ENCODE measurements at places on chromosomes 2 and 18.

GRCh38 chr2:19577723-19578122 is 219.3 kb upstream of the OSR1 start:
- no peak for DNase-seq

- DNase-seq = no peak
These were observed 194.5 kb upstream of the SPOPL start for GRCh38 chr2:138307099-138307498.

- DNase-seq = no peak
These were observed 139.7 kb downstream of the BCL11A start for GRCh38 chr2:60413814-60414168.

DNA sequence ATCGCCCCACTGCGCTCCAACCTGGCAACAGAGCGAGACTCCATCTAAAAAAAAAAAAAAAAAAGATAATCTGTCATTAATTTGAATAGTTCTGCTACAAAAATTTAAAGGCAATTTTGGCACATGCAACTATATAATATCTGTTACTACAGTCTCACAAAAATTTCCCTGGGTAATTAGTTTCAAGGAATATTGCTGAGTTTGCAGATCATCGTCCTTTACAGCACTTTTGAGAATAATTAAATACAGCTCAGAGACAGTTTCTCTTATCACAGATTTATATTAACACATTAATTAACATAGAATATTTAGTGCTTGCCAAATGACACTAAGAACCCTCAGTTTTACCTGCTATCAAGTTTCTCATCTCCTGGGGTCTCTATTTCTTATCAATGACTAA is 540.4 kb upstream of the ZNF804A start:
- no peak for DNase-seq

GRCh38 chr2:1014802-1015201 is 64.2 kb downstream of the SNTG2 start:
- DNase-seq = no peak

- no peak for DNase-seq
These were observed 106.4 kb downstream of the KCNH7 start for GRCh38 chr2:162731917-162732804.

DNA sequence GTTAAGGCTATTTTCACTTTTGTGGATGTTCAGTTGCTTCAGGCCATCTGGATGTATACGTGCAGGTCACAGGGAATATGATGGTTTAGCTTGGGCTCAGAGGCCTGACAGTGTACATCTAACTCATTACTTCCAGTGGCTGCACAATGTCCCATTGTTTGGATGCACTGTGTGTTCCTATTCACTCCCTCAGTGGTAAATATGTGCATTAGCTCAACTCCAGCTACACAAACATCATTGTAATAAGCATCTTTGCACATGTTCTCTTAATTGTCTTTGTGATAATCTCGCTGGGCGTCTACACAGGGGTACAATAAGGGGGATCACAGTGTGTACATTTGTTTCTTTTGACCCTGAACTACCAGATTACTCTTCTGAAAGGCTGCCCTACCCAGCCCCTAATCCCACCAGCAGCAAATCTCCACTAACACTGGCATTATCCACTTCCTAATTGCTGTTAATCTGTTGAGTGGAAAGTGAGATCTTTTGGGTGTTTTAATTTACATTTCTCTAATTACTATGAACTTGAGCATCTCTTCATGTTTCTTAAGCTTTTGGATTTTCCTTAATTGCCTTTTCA is 56.1 kb upstream of the POLE4 start:
- DNase-seq = no peak

GRCh38 chr2:12340164-12340563 is 376.6 kb upstream of the TRIB2 start:
- no peak for DNase-seq

DNA sequence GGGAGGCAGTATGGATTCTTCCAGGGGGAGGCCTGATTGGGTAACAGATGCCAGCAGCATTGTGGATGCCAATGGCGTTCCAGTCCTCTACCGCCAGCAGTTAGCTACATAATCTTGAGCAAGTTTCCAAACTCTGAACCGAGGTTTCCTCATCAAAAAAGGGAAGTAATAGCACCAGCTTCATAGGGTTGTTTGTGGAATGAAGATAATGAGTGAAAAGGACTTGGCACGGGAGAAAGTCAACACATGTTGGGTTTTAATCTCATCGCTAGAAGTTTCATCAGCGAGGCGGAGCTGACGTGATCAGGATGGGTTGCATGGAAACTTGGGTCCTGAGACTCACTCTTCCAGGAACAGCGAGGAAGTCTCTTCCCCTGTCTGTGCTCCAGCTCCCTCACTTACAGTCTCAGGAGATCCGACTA is 266.7 kb downstream of the SH3BP4 start:
- DNase-seq = no peak

GRCh38 chr2:85673716-85674375 is 5.8 kb upstream of the SFTPB start:
- DNase-seq = peak; percentile 32

- DNase-seq = peak; percentile 69
These were observed 156.7 kb downstream of the LPIN1 start for GRCh38 chr2:11903085-11903606.

DNA sequence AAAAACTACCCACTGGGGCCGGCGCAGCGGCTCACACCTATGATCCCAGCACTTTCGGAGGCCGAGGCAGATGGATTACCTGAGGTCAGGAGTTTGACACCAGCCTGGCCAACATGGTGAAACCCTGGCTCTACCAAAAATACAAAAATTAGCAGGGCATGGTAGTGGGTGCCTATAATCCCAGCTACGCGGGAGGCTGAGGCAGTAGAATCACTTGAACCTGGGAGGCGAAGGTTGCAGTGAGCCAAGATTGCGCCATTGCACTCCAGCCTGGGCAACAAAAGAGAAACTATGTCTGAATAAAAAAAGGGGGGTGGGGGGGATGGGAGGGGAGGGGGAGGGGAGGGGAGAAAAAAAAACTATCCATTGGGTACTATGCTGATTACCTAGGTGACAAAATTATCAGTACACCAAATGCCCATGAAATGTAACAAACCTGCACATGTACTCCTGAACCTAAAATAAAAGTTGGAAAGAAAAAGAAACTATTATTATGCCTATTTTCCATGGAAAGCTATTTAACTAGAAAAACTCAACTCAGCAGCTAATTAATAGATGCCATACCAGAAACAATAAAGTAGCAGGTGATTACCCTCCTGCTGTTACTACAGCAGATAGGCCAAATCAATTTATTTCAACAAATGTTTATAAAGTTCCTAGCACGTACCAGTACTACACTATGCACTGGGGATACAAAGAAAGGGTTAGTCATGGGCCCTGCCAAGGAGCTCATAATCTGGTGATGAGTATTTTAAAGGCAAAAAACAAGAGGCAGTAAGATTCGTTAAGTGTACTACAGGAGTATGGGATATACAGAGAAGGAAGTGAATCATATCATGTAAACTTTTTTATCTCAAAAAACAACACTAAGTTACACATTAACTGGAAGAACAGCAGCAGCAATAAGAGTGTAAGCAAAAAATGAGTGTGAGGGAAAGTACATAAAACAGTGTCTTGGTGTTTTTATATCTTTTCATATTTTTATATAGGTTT is 112.8 kb upstream of the SLC39A10 start:
- DNase-seq = no peak

DNA sequence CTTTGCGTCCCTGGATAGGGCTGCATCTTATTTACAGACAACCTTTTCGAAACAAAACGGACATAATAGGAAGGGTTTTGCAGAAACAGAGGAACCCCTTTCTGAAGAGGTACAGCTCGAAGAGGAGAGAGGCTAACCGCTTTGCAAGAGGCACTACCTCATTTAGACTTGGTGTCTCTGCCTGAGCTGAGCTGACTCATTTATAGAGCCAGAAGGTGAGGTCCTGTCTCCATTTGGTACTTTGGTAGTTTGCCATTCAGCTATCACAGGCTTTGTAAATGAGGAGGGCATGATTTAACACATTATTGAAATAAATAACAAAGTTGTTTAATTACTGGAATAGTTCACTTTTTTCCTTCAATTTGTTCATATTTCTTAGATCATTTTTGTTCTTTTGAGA is 2.2 kb upstream of the NXPH2 start:
- DNase-seq = no peak

DNA sequence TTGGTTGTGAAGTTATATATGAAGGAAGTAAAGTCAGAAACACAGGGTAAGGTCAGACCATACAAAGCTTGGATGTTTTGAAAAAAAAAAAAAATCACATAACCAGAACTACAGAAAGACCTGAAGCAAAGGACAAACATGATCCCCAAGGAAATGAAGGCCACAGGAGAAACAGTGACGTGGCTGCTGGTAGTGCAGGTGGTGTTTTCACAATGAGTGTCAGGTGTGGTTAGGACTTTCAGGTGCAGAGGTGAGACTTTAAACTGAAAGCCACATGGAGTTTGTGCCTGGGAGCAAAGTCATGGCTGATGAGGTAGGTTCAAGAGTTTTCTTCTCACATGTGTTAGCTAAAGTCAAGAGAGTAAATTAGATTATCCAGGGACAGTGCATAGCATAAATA is 270.7 kb downstream of the PIEZO2 start:
- no peak for DNase-seq

DNA sequence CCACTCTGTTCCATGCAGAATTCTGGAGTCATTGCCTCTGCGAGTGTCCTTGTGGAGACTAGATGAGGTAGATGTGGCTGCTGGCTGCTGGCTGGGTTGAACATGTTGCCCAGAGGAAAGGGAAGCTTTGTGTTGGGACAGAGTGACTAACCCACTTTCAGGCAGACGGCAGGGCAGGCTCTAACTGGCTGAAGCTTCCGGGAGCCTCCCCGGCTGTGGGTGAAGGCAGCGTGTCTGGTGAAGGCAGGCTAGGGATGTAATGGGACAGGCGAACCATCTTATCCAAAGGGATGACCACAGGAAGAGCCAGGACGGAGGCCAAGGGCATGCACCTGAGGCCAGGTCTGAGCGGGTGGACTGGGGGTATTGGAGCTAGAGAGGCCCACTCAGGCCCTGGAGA is 16.0 kb downstream of the ASPRV1 start:
- peak; percentile 84 for DNase-seq

GRCh38 chr18:76013057-76013456 is 482.0 kb downstream of the ZNF516 start:
- DNase-seq = no peak

DNA sequence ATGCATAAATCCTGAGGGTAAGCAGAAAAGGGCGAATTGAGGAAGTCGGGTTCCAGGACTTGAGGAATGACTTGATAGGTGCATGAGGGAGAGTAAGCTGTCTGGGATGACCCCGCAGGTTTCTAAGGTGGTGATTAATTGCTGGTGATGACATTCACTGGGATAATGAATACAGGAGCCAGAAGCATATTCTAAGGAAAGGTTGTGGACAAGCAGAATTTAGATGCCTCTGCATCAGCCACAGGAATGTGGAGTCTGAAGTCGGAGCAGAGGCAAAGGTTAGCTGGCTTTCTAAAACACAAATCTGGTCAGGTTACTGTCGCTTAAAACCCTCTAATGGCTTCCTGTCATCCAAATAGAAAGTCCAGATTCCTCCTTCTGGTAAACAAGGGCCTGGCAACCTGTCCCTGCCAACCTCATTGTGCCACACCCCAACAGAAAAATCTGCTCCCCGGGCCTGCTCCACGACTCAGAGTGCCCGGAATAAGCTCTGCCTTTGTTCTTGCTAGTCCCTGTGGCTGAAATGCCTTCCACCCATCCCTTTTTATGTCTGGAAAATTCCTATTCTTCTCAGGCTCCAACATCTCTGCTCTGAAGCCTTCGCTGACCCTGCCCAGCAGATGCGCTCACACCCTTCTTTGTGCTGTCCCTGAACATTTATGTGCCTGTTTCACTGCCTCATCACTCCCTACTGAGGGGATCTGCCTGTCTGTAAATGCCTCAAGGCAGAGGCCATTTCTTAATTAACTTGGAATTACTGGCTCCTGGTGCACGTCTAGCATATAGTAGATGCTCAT is 11.3 kb upstream of the TMEM214 start:
- no peak for DNase-seq

- DNase-seq = no peak
These were observed 331.7 kb downstream of the GBX2 start for GRCh38 chr2:235836491-235836911.

DNA sequence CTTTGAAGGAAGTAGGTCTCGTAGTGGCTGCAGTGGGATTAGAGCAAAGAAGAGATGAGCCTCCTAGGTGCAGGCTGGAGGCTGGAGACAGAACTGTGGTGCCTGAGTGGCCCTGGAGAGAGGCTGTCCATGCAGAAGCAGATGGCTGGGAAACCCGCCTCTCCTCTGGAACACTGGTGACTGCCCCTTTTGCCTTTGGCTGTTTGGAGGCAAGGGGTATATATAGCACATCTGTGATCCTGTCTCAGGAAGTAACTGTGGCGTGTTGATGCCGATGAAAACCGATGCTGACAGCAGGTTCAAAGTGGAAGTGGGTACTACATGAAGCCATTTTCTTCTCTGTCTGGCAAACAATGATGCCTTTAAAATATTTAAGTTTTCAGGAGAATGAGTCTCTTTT is 43.5 kb downstream of the SLC9A2 start:
- no peak for DNase-seq

GRCh38 chr18:11005528-11005927 is 143.8 kb downstream of the PIEZO2 start:
- DNase-seq = no peak

GRCh38 chr18:79577451-79578395 is 101.9 kb upstream of the CTDP1 start:
- no peak for DNase-seq

GRCh38 chr2:148981781-148982180 is 56.7 kb upstream of the LYPD6B start:
- DNase-seq = no peak

- DNase-seq = no peak
These were observed 46.6 kb downstream of the ICOS start for GRCh38 chr2:203983064-203983715.

- DNase-seq = no peak
These were observed 213.1 kb upstream of the GULP1 start for GRCh38 chr2:188078534-188078933.

Data from CD14-positive monocyte (primary cell).